ENCODE measurements at places on chromosomes 4 and X. TPM values are rescaled to one million over a fixed set of nuclear protein-coding genes. Genes with fewer than 3 reads are reported as not detected.

Gene GAGE2A
- polyA plus RNA-seq, result not detected

Gene WAS
- polyA plus RNA-seq, result 2.7 TPM

Gene ARMCX4
- 68.0 TPM for polyA plus RNA-seq

Gene UBA1
- 145 TPM for polyA plus RNA-seq

Gene IBSP
- polyA plus RNA-seq, result not detected

Gene MBNL3
- 10.6 TPM for polyA plus RNA-seq

Gene RPA4
- 0.09 TPM for polyA plus RNA-seq

Gene SFRP2
- polyA plus RNA-seq, result 35.7 TPM

Gene DGKK
- polyA plus RNA-seq, result not detected

Gene ETNPPL
- polyA plus RNA-seq, result not detected

Gene SLC49A3
- 25.2 TPM for polyA plus RNA-seq

All from forelimb muscle (tissue), 1 donor.